ENCODE measurements at places on chromosomes 6 and 20.
A peak's percentile ranks its signal among the peaks of the same experiment; 100 is the strongest.

DNA sequence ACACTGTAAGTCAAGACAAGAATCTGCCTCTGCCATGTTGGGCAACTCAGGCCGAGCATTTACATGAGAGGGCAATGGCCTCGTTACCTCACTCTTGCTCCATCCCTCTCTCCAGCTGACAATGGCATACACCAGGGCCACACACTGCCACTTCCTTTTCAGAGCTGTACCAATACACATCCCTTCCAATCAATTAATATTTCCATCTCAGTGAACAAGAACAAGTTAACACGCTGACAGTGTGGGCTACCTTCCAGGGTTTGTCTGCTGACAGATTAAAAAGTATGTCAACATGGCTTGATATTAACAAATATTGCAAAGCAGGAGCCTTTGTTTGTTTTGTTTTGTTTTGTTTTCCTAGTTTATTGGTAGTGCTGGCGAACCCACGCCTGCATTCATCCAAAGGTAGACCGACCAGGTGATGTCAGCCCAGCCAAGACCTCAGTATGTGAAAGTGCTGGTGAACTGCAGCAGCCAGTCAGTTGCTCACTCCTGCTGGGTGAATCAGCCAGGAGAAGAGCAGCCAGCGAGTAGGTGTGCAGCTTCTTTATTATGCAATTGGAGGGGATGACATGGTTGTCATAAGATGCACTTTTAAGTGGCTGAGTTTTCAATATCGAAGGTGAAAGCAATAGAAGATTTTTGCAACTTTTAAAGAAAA is 487.3 kb upstream of the JARID2 start:
- no peak for DNase-seq

DNA sequence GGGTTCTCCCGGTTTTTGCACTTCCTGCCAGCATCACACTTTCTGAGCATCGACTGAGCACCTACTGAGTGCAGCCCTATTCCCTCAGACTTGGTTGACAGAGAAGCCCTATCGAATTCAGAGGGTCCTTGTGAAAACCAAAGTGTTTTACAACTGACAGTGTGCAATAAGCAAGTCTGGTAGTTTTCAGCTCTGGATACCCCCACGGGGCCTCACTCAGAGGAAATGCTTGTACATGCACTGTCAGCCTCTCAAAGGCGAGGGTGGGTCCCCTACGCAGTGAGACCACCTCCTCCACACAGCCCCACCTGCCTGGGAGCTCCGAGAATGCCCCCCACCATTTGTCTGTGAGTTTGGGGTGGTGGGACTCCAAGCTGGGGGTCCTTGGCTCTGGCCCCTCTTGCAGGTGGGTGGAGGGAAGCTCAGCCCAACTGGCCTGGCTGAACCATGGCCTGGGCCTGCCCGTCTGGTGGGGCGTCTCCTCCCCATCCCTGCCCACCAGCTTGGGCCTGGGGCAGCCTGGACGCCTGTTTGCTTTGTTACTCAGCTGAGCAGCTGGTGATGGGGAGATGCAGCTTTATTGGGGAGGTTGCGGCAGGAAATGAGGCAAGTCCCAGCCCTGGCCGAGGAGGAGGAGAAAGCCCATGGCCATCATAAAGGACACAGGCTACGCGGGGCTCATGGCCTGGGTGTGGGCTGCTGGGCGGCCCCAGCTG is 1.7 kb downstream of the SPDEF start:
- no peak for DNase-seq

DNA sequence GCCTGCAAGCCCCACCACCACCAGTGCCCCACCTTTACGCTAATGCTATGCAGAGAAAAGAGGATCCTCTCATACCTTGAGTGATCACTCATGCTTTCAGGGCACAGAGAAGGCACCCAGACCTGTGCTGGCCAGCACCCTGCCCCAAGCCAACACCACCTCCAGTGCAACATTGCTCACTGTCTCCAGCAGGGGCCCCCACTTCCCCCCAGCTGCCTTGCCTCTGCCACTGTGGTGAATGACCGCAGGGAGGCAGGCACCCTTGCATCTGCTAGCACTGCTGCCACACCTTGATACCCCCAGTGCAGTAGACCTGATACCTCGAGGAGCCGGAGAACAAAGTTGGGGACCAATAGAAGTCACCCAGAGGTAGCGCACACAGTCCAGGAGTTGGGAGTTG is 139.2 kb upstream of the PLN start:
- no peak for DNase-seq

DNA sequence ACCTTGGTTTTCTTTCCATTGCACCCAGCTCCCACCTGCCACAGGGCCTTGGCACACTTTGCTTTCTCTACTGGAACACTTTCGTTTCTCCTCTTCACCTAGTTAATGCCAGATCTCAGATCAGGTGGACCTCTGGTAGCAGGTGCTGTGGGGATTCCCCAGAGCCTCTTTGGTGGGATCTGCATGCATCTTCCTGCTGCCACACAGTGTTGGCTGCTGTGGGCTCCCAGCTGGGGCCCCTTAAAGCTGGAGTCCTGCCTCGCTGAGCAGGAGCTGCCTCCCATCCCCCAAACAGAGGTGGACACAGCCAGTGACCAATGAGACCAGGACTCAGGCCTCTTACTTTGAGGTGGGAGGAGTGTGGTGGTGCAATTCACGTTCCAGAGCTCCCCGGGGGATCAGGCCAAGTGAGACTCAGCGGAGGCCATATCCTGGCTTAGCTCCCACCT is 28.4 kb downstream of the CEBPB start:
- no peak for DNase-seq

GRCh38 chr6:75024828-75025227 is 181.0 kb downstream of the COL12A1 start:
- no peak for DNase-seq

DNA sequence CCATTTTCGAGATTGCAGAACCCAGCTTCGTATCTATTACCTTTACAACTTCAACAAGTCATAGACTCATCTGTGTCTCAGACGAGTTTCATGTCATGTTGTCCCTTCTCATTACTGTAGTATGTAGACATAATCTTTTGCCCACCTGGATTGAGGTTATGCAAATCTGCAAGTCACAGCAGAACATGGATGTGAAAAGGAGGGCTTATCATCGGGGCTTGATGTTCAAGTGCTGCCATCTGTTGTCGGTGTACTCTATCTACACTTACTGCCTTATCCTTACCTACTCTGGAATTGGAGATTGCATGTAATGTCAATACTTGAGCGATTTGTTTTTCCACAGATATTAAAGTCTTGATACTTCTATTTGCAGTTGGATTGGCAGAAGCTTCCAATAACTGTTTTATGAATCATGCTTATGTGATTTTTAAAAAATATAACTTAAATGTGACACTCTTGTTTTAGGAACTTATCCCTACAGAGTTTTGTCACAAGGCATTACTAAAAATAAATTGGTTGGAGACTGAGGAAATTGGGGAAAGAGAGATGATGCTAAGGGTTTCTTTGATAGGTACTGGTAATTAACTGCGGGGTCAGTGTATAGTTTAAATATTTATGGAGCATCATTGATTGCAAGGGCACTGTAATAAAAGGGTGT is 3.0 kb upstream of the GOPC start:
- peak; percentile 59 for DNase-seq

DNA sequence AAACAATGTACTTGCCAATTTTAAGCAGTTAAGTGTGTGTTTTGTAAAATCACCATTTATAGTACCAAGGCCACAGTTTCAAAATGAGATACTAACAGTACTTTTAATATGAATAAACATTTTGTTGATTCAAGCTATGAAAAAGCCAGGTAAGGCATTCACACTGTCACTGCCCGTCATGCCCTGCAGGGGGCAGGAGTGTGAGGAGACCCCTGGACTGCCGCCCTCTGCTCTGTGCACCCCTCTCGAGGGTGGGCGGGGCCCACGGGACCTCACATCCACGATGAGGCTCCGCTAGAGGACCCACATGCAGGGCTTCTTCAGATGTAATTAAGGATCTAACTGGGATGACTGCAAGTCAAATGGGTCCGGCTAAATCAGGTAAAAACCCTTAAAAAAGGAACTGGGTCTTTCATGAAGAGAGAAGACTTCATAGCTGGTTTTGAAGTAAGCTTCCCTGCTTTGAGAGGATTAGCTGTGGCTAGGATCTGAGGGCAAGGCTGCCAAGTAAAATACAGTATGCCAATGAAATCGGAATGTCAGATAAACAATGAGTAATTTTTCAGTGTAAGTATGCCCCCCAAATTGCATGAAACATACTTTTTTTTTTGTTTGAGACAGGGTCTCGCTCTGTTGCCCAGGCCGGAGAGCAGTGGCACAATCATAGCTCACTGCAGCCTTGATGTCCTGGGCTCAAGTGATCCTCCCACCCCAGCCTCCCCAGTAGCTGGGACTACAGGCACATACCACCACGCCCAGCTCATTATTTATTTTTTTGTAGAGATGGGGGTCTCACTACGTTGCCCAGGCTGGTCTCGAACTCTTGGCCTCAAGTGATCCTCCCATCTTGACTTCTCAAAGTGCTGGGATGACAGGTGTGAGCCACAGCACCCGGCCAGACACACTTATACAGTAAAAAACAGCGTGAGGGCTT is 18.7 kb downstream of the DIDO1 start:
- DNase-seq, result no peak

GRCh38 chr6:167350275-167350696 is 25.4 kb downstream of the TTLL2 start:
- DNase-seq, result no peak

DNA sequence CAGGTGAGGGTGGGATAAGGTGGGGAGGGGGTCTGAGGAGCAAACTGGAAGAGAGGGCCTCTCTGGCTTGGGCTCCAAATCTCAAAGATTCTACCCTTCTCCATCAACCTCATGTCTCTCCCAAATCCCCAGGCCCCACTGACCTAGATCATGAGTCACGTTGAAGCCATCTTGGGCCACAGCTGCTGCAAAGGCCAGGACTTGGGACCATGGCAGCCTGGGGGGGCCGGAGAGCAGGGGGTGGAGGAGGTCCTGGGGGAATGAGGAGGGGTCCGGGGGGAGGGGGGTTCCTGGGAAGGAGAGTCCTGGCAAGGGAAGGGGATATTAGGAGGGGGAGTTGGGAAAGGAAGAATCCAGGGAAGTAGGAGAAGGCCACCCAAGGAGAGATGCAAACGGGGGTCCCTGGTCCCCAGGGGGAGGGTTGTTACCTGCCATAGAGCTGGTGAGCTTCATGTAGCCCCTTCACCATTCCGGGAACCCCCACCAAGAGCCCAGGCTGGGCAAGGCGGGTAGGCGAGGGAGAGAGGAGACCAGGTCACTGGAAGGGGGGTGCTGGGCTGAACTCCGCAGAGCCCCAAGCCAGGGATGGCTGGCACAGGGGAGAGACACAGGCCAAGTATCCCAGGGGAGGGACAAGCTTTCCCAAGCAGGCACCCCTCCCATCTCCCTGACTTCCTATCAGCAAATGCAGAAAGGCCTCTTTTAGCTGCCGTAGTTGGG is 12.7 kb downstream of the GGT7 start:
- no peak for DNase-seq

- no peak for DNase-seq
Measured at GRCh38 chr20:44601236-44601671, 18.9 kb downstream of the PKIG start.

DNA sequence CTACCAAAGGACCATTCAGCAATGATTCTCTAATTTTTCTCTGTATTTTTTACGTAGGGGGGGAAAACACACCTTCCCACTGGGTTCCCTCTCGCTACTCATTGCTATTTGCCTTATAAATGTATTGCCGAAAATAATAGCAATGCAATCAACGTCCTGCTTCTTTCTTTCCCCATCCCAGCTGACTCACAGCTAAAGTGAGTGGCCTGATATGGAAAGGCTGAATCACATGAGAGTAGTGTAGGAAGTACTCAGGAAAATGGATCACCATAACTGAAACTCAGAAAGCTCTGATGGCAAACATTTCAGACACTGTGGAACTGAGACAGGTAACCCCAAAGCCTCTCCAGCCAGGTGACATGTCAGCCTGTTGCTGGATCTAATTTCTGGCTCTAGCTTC is 49.3 kb upstream of the SRPK1 start:
- no peak for DNase-seq

- DNase-seq, result no peak
Measured at GRCh38 chr20:50559149-50559548, 49.0 kb downstream of the PTPN1 start.

- no peak for DNase-seq
Measured at GRCh38 chr20:4926531-4927156, 74.7 kb downstream of the SLC23A2 start.

GRCh38 chr6:150169609-150170008 is 26.8 kb downstream of the PPP1R14C start:
- no peak for DNase-seq

DNA sequence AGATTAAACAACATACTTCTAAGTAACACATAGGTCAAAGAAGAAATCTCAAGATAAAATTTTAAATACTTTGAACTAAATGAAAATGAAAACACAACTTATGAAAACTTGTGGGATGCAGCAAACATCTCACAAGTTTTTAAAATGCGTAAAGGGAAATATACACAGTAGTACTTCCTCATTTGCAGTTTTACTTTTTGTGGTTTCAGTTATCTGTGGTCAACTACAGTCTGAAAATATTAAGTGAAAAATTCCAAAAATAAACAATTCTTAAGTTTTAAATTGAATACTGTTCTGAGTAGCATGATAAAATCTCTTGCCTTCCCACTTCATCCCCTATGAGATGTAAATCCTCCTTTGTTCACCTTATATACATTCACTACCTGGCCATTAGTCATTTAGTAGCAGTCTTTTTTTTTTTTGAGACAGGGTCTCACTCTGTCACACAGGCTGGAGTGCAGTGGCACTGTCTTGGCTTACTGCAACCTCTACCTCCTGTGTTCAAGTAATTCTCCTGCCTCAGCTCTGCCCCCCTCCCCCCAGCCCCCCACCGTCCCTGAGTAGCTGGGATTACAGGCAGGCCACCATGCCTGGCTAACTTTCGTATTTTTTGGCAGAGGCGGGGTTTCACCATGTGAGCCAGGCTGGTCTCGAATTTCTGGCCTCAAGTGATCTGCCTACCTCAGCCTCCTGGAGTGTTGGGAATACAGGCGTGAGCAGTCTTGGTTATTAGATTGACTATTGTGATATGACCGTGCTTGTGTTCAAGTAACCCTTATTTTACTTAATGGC is 154.6 kb upstream of the AHI1 start:
- no peak for DNase-seq

DNA sequence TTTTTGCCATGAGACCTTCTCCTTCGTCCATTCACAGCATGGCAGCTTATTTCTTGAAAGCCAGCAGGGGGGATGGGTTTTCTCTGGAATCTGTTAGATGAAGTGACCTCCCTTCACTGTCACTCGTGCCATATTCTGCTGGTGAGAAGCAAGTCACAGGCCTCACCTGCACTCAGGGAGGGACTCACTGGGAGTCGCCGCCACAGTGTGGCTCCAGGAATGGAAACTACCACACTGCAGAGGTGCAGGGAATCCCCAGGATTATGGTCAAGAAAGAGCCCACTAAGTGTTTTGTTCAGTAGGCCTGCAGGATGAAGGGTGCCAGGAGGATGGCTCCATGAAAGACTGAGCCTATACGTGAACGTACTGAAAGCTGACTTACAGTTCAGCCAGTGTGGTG is 161.1 kb upstream of the AKAP12 start:
- DNase-seq, result no peak

- DNase-seq, result no peak
Measured at GRCh38 chr20:51054233-51054632, 31.3 kb upstream of the KCNG1 start.

GRCh38 chr6:20653085-20653479 is 118.8 kb downstream of the CDKAL1 start:
- no peak for DNase-seq

GRCh38 chr6:107061125-107062020 is 33.4 kb downstream of the MTRES1 start:
- no peak for DNase-seq
